ENCODE measurements at places on chromosomes 5 and 9.
A peak's percentile ranks its signal among the peaks of the same experiment; 100 is the strongest.

- no peak for DNase-seq
Observed at GRCh38 chr5:139124774-139125520, 73.2 kb downstream of the SIL1 start.

DNA sequence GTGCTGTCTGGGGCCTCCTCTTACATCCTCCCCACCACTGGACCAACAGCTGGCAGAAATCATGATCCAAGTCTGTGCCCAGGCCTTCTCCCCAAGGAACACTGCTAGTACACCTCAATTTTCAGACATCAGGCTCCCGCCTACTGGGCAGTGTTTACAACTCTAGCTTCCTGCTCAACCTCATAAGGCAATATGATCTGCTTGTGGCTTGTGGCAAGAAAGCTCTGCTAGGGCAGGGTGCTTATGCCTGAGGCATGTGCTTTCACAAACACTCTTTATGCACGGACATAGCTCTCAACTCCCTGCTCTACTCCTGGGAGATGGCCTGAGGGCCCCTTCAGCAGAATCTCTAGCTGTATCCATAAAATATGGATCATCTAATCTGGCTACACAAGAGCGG, 32.5 kb downstream of the SH3TC2 start:
- DNase-seq: peak; percentile 92

GRCh38 chr9:75890472-75891276, at the start of gene PCSK5:
Gene PCSK5, plus strand, starts transcription at chr9:75890673. Its CDS starts 509 bp downstream, at chr9:75891182.
- peak; percentile 95 for DNase-seq

GRCh38 chr5:169547508-169547907, 36.1 kb upstream of the SPDL1 start:
- DNase-seq: no peak

GRCh38 chr5:119287547-119288111, 68.2 kb upstream of the TNFAIP8 start:
- DNase-seq: peak; percentile 63

- DNase-seq: no peak
Observed at GRCh38 chr5:146428658-146429057, 18.5 kb upstream of the TCERG1 start.

DNA sequence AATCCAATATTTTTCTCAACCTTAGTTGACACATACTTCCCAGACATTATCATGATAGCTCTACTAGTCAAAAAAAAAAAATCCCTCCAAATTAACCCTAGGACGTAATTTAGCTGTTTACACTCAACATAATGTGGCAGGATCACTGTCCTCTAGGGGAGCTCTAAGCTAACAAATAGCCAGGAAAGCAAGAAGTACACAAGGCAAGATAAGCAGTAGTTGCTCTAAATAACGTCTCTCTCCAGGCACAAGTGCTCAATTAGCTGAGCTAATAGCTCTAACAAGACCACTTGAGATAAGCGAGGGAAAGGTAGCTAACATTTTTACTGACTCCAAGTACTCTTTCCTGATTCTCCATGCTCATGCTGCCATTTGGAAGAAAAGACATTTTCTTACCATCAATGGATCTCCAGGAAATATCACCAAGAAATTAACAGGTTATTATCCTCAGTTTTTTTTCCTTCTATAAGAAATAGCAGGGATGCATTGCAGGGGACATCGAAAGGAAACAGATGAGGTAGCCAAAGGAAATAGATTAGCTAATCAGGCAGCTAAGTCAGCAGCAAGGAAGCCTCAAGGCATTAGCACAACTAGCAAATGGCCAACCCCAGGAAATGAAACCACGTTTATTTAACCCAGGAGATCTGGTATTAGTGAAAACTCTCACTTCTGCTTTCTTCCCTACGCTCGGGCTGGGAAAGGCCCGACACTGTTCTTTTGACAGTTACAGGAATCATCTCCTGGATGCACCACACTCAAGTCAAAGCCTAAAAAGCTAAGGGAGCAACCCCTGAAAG, 614.1 kb downstream of the PTPRD start:
- no peak for DNase-seq
